ENCODE measurements at places on chromosomes 12 and 14.

GRCh38 chr12:49121047-49121696 lies 10.0 kb downstream of the TUBA1B start:
- no peak for DNase-seq

GRCh38 chr12:123367511-123367910 lies 2.9 kb upstream of the SBNO1 start:
- no peak for DNase-seq

GRCh38 chr12:9064815-9065606 lies 50.7 kb downstream of the A2M start:
- peak; percentile 52 for DNase-seq

- DNase-seq = no peak
Observed at GRCh38 chr12:117967512-117967911, 1.3 kb downstream of the KSR2 start.

GRCh38 chr12:52308806-52309425 lies 12.3 kb downstream of the KRT83 start:
- no peak for DNase-seq

GRCh38 chr14:35140718-35141581 lies 18.6 kb downstream of the PRORP start:
- DNase-seq = no peak

DNA sequence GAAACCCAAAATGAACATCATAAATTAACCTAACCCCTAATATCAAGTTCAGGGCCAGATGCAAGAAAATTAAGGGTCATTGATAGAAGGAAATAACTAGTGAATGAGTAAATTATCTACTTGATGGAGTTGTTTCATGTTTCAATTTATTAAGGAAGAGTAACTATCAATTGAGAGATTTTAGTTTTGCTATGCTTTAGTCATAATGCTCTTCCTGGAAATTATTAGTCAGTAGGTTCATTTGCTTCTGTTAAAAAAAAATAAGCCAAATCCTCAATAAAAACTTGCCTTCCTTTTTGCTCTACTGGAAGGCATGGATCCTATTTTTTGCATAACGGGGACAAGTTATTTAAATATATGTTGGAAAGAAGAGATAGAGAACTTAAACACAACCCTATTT lies 59.0 kb upstream of the HIF1A start:
- DNase-seq = no peak

DNA sequence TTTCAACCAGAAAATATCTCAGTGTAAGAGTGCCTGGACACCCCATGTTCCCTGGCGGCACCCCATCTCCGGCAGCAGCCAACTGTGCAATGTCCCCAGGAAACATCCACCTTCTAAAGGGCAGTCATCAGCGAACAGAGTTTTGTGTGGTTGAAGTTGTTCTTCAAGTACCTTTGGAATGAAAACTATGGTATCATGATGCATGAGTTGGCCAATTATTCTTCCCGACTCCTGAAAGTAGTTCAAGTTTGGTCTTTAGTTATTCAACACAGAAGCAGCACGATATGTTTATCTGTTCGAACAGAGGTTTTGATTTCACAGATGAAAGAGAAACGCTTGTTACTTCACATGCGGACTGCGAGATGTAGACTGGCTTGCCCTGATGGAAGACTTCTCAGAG lies 21.1 kb upstream of the TTC7B start:
- DNase-seq = no peak

DNA sequence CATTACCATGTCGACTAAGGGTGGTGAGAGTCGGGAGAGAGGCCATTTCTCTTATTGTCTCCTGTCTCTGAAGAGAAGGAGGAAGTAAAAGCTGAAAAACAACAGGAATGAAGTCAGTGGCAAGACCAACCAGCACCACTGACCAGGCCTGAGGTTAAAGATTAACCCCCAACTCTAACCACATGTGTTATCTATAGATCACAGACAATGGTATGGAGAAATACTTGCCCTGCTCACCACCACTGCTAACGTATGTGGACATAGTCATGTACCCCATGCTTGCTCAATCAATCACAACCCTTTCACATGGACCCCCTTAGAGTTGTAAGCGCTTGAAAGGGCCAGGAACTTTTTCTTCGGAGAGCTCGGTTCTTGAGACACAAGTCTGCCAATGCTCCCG lies 690.9 kb upstream of the LMO3 start:
- DNase-seq = no peak

DNA sequence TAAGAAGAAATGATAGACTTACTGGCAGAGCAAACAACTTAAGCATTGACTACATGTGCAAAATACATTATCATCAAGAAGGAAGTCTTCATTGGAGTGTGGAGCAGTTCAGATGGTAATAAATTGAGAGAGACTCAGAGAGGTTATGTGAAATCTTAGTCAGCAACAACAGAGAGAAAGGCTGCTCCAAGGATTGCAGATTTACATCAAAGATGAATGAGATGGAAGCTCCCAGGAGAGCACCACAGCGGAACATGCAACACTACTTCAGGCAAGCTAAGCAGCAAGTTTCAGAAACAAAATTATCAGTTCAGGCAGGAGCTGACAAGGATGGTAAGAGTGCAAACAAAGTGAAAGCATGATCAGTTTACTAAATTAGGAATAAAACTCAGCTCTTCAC lies 882.3 kb downstream of the LRFN5 start:
- no peak for DNase-seq

DNA sequence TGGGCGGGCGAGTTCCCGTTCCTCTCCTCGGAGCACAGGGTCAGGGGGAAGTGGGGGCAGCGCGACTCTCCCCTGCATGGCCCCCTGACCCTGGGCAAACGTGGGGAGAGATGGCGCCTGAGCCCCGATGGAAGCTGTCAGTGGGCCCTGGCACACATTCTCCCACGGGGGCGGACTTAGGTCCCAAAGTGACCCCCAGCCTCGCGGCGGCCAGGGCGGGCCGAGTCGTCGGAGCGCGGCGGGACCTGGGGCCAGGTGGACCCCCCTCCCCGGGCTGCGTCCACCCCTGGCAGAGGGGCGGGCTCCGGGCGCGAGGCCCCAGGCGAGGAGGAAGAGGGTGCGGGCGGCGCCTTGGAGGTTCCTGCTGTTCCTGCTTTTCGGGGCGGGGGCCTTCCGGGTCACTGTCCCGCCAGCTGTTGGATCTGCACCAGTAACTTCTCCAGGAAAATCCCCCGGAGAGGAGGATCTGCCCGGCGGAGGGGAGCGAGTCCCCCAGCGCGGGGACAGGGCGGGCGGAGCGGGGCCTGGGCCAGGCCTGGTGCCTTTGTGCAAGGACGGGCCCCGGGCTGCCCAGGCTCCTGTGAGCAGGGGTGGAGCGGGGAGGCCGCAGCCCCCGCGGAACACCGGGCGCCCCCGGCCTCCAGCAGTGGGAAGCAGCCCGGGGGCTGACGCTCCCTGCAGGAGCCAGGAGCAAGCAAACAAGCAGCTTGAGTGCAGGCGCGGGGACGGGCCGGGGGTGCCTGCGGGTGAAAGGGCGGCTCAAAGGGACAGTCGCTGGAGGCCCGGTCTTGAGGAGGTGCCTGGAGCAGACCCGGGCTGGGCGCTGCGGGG lies 15.3 kb downstream of the TNFAIP2 start:
- no peak for DNase-seq

GRCh38 chr14:50831726-50832168 lies 785 bp upstream of the NIN start:
- no peak for DNase-seq

- no peak for DNase-seq
Observed at GRCh38 chr12:67693894-67694293, 45.3 kb downstream of the DYRK2 start.

DNA sequence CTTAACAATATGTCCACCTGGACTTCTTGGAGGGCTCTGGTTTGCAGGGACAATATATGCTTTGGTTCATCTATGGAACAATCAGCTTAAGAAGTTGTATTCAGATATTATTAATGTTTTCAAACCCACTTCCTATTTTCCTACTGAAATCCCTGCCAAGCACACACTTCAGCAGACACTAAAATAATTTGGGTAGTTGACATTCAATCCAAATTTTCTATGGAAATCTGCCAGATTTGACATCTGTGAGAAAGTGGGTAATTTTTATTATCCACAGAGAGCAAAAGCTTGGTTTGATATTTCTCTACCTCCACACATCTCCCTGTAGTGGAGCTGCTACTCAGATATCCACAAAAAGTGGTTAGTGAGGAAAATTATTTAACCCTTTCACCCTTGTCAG lies 378.8 kb upstream of the SOX5 start:
- no peak for DNase-seq

- DNase-seq = no peak
Observed at GRCh38 chr14:55092341-55092740, 36.7 kb upstream of the LGALS3 start.

DNA sequence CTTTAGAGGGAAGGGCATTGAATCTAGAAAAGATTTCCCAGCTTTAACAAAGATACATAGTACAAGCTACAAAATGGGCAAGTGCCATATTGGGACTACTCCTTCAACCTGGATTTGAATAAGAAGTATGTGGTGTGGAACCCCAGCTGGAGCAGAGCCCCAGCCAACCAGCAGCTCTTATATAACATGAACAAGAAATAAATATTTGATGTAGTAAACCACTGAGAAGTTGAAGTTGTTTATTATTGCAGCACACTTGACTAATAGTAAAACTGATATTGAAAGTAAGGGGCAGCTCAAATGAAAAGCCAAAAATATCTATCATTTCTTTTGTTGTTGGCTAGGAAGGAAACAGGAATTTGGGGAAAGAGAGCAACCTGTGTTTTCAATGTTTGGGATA lies 701.8 kb downstream of the TMTC2 start:
- DNase-seq = no peak

DNA sequence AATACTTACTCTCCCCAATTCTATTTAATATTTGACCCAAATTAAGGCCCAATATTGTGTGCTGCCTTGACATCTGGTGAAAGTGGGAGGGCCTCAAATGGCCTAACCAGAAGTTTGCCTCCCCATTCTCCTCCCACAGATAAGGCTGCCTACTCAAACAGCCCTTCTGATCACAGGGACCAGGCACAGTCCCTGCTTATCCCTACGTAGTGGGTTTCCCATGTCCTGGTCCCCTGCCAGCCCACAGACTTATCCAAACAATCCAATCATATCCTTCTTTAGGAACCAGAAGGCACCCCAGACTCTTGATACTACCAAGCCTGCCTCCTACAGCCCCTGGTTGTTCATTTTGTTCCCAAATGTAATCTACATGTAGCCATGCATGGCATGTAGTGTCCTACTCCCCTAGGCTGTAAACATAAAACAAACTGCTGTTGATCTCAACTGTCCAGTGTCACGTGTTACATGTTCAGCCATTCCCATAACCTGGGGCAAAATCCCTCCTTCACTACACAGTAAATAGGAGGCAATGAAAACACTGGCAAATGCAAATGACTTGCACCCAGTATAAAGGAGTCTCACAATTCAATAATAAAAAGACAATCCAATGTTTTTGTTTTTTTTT lies 49.3 kb downstream of the EEA1 start:
- DNase-seq = no peak

DNA sequence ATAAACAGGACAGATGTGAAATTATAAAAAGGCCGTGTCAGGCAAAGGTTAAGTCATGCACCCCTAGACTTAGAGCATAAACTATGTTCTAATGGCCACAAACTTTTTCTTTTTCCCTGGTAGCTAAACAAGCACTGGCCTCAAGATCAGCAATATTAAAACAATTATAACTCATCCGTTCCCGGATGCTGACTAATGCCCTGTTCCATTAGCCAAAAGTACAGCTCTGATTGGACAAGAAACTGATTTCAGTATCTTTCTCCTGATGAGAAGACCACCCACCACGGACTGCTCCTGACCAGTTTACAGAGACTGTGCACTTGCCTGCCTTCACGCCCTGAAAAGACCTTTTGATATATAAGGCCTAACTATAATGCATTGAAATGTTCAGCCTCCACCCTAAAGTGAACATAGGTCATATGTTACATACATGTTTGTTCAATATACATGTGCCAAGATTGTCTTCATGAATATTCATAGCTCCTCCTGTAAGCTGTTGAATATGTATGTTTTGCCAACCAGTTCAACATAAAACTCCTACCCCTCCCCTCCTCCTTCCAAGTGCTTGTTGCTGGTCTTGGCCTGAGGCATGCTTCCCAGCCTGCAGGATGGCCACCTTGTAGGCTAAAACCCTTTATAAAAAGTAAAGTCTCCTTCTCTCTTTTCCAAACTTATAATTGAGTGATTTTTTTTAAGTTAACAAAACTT lies 162.0 kb downstream of the IPO8 start:
- no peak for DNase-seq

- no peak for DNase-seq
Observed at GRCh38 chr12:11798856-11799501, 149.5 kb downstream of the ETV6 start.

GRCh38 chr12:112950701-112951100 lies 12.4 kb downstream of the OAS3 start:
- no peak for DNase-seq

DNA sequence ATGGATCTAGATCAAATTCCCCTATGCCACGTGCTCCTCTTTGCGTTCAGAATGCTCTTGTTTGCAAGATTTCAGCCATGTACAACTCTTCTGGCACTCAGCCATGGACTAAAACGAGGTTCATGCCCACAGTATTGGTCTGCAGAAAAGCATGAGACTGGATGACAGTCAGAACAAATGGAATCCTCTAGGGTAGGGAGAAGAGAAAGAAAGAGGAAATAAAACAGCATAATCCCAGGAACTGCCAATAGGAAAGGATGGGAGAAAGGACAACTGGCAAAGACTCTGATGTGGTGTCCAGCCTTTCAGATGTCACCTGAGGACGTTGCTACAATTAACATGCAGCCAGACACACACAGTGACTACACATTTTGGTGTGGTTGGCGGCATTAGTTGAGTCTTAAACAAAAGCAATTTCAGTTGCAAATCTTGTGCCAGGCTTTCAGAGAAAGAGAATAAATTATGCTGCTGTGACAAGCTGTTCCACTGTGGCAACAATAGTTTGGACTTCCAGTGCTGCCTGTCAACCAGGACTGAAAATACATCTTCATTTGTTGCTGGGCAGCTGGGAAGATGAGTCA lies 338.0 kb downstream of the RGS6 start:
- peak; percentile 6 for DNase-seq

DNA sequence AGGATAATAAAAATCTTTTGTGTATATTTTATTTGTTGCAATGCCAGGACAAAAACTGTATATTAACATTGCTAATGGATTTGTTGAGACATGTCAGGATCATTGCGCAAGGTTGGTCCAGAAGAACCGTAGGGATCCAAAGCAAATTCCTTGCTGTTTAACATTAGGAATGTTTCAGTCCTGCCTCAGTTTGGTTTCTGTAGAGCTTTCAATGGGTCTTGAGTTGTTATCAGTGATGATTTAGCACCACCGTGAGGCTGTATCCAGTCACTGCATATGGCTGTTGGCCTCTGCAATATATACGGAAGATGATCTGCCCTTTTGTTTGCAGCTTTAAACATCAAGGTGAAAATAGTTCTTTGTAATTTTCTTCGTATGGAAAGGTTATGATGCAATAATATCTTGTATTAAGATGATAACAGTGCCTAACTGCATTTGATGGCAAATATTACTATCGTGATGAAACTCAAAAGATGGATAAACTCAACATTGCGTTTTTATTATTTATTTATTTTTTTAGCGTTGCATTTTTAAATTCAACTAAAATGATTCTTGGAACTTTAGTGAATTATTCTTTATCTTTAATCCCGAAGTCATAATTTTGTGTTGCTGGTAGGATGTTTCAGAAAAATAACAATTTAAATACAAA lies 231.2 kb downstream of the AKAP6 start:
- peak; percentile 33 for DNase-seq

GRCh38 chr12:65656891-65657351 lies 167.4 kb upstream of the HMGA2 start:
- no peak for DNase-seq

GRCh38 chr14:95761436-95761835 lies 47.5 kb upstream of the TCL1A start:
- no peak for DNase-seq

Data from occipital lobe (tissue), 3 donors.